ENCODE measurements at places on chromosomes 6 and 20.

GRCh38 chr6:11320914-11321597 lies 88.6 kb upstream of the NEDD9 start:
- DNase-seq, result no peak

DNA sequence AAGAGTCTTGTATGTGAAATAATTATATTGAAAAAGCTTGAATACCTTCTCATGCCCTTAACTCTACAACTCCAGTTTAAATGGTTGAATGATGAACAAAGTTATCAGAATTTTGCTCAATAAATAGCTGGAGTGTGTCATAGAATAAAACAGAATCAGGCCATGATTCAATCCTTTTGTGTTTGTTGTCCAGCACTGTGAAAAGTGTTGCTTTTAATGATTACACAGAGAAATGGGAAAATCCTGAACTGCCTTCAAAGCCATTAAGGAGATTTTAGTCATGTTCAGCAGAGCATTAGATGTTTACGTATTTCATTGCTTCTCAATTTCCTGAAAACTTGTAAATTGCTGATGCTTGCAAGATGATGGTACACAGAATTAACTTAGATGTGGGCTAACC lies 262.9 kb upstream of the BTBD3 start:
- DNase-seq, result no peak

- DNase-seq, result no peak
These were observed 23.3 kb upstream of the TOP1 start for GRCh38 chr20:41005361-41005729.

DNA sequence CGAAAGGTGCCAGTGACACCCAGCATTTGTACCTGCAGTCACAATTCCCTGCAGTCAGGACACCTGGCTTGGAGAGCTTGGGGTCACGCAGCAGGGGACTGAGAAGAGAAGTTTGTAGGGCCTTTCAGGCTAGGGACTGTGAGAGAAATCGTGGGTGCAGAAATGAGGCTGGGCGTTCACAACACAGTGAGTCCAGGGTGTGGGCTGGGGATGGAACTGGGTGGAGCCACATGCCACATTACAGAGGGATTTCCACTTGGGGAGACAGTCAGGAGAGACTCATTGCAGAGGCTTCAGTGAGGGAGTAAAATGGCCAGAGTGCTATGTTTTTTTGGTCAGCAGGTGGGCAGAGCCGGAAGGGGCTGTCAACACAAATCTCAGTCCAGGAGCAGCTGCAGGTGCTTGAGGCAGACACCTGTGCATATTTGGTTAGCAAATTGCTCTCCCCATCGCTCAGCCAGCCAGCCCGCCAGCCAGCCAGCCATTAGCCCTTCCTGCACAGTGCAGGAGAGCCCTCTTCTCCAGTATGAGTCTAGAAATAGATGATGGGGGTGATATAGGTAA lies 7.4 kb downstream of the ITPR3 start:
- DNase-seq, result no peak

GRCh38 chr6:31587791-31588777 lies 2.0 kb downstream of the LST1 start:
- DNase-seq, result no peak

Data from caudate nucleus (tissue), 63 donors.